ENCODE measurements at places on chromosomes 12 and 14.

DNA sequence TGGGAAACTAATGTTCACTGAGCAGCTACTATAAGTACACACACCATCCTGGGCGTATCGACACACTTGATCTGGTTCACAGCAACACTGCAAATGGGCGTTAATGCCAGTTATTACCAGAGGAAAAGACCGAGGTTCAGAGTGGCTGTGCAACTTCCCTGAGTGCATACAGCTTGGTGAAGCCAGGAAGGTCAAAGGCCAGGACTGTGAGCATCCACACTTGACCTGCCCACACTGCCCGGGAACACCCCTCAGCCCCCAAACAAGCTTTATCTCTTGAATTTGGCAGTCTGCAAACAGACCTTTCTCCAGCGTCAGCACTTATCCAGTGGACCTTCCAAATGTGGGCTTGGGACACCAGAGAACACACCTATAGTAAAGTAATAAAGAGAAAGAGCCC is 312.6 kb downstream of the BCL11B start:
- DNase-seq = no peak

- DNase-seq = no peak
Observed at GRCh38 chr14:104352493-104353220, 214.3 kb downstream of the KIF26A start.

GRCh38 chr12:112844814-112845565 is 53.4 kb downstream of the RPH3A start:
- no peak for DNase-seq

GRCh38 chr12:54407183-54407905 is 11.7 kb downstream of the ITGA5 start:
- peak; percentile 91 for DNase-seq

GRCh38 chr12:131675126-131676080 is 35.5 kb upstream of the SFSWAP start:
- no peak for DNase-seq

GRCh38 chr12:2457933-2458414 is 336.8 kb upstream of the FKBP4 start:
- no peak for DNase-seq

Data from MV-4-11 (cell line).